ENCODE measurements at places on chromosomes 6 and 20.
A peak's percentile ranks its signal among the peaks of the same experiment; 100 is the strongest.

DNA sequence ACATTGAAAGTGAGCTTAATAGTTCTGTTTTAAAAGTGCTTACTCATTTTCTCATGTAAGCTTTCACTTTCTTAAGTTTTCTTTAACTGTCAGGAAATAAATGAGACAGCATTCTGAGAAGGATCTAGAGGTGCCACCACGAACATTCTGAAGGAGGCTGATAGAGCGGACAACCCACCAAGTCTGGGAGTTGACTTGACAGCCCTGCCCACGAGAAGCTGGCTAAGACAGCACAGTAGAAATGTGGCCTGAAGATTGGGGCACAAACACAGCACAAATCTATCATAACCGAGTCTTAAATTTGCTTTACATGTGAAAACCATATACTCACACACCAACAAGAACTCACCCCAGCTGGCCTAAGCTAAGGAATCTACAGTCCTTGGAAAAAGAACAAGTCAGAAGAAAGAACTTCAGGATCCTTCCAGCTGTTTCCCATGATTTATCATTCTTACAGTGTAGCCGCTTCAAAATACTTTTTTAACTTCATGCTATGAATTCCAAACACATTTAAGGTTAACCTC is 144.2 kb upstream of the TNFAIP3 start:
- DNase-seq = no peak

GRCh38 chr20:42754706-42755105 is 435.0 kb downstream of the PTPRT start:
- no peak for DNase-seq

GRCh38 chr6:161418463-161418945 is 144.6 kb upstream of the AGPAT4 start:
- DNase-seq = peak; percentile 90

GRCh38 chr20:15610787-15611186 is 962.5 kb downstream of the KIF16B start:
- no peak for DNase-seq

DNA sequence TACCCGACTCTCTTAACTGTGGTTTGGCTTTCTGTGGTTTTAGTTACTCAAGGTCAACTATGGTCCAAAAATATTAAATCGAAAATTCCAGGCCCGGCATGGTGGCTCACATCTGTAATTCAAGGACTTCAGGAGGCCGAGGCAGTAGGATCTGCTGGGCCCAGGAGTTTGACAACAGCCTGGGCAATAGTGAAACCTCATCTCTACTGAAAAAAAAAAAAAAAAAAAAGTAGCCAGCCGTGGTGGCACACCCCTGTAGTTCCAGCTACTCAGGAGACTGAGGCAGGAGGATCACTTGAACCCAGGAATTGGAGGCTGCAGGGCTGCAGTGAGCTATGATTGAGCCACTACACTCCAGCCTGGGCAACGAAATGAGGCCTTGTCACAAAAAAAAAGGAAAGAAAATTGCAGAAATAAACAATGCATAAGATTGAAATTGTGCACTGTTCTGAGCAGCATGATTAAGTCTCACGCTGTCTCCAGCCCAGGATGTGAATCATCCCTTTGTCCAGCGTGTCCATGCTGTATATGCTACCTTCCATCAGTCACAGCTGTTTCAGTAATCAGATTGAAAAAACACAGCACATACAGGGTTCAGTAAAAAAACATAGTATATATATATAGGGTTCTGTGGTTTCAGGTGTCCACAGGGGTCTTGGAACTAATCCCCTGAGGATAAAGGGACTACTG is 40.7 kb downstream of the RGS17 start:
- peak; percentile 57 for DNase-seq

DNA sequence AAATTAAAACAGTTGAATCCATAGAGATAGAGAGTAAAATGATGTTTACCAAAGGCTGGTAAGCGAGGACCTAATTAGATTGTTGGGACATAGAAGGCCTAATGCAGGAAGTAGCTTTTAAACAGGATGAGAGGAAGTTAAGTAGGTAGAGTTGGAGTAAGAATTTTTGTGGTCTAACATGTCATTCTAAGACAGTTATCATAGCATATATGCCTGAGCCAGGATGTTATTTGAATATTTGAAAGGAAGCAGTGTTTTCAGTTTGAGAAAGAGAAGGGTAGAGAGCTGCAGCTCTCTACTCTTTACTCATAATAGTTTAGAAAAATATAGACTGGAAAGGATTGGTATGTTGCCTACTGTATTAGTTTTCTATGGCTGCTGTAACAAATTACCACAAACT is 121.6 kb downstream of the MEI4 start:
- DNase-seq = no peak

DNA sequence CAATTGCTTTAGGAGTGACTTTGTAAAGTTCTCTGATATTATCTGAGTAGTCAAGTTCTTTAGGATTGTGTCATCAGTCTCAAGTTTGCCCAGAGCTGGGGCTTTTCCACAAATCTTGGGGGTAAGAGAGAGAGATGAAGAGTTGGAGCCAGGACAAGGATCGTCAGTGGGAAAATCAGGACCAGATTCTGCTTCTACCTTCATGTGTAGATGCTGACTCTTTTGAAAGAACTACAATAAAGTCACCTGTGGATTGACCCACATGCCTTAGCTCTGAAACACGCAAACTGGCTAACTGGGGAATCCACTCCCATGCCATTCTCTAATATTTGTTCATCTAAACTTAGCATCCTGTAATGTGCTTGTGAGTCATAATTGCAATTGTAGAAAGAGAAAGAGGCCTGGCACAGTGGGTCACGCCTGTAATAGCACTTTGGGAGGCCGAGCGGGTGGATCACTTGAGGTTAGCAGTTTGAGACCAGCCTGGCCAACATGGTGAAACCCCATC is 15.6 kb upstream of the BICRAL start:
- no peak for DNase-seq

DNA sequence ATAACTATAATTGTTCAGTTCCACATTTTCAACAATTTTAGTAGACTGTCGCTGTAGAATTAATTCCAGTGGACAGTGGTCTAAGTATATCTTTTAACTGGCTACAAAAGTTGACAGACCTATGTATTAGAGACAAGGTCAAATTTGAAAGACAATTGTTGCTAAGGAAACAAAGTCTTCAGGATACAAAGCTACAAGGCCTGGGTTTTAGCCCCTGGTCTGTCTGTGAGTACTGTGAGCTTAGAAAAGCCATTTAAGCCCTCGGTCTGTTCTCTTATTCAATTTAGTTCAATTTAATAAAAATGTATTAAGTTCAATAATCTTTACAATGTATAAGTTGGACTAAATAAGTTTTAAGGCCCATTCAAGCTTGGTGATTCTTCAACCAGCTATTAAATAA is 352.5 kb downstream of the HDGFL1 start:
- DNase-seq = no peak

DNA sequence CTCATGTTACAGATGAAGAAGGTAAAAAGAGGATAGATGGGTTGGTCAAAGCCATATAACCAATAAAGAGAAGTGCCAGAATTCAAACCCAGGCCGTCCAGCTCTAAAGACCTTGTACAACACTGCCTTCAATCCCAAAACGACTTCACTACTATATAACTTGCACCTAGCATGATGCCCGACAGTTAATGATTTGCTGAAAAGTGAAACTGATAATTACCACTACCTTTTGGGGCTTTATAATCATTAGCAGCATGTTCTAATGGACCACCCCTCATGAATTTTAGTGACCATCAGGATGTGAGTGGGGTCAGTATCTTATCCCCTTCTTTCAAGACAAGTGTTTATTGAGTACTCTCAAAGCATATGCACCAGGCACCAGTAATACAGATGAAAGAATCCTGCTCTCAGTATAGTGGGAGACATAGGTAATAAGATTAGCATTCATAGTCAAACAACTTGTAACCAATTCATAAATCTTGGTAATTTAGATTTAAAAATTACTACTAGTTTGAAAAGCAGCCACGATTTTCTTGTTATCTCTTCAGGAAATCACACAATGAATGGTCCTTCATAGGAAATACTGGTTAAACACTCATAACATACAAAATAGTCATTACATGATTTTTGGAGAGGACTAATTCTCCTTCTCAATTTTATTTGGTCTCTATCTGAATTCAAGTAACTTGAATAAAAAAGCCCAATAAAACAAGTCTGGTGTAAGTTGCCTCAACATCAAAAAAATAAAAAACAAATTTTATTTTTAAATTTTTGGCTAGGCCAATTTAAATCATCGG is 98.0 kb downstream of the EPB41L2 start:
- DNase-seq = no peak

DNA sequence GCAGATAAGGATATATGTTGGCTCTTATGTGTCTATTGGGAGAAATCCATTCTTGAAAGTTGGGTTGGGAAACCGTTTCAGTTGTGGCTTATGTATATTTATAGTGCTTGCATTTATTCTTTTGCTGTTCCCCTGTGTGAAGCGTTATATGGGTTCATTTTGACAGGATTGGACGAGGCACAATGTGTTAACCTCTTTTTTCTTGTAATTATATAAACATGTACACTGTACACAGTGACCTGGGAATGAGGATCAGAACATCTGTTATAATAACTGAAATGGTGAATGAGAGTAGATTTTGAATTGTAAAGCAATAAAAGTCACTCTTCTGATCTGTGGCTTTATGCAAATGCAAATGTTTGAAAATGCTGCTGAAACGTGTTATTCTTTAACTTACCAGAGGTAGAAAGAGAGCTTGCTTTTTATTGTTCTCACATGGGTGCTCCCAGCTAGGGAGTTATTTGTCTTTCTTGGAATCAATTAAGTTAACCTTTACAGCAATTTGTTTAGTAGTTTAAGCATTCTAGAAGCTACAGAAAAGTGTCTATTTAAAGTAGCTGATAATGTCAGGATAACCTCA is 213.7 kb downstream of the GRIK2 start:
- DNase-seq = no peak

DNA sequence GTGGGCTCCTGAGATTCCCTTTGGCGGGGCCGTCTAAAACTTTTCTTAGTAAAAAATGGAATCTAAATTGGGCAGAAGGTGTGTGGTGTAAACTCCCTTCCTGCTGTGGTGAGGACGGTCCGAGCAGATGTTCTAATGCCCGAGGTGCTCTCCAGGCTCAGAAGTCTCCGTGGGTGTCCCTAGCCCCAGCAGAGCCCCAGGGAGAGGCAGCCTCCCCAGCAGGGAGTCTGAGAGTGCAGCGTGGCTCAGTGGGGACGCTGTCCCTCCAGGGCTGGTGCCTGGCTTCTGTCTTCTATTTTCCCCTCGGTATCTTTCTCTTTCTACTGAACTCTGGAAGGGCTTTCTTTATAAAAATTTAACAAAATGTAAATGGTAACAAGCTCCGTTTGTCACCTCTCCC is 208.2 kb downstream of the SMOC2 start:
- no peak for DNase-seq

DNA sequence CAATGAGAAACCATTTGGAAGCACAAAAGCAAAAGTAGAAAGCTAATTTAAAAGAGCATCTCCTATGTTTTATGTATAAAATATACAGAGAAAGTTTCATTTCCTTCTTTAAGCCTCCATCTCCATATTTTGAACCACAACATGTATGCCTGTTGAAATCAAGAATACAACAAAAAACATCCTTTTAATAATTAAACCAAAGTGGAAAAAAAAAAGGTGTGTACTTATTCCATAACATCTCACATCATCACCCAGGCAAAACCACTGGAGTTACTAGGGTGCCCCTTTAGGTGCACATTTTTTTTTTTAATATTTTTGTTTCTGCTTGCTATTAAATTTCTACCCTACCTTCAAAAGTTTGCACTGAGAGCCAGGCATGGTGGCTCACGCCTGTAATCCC is 43.0 kb downstream of the EDN1 start:
- no peak for DNase-seq

- peak; percentile 18 for DNase-seq
Observed at GRCh38 chr6:131982740-131983259, 31.6 kb upstream of the CCN2 start.

DNA sequence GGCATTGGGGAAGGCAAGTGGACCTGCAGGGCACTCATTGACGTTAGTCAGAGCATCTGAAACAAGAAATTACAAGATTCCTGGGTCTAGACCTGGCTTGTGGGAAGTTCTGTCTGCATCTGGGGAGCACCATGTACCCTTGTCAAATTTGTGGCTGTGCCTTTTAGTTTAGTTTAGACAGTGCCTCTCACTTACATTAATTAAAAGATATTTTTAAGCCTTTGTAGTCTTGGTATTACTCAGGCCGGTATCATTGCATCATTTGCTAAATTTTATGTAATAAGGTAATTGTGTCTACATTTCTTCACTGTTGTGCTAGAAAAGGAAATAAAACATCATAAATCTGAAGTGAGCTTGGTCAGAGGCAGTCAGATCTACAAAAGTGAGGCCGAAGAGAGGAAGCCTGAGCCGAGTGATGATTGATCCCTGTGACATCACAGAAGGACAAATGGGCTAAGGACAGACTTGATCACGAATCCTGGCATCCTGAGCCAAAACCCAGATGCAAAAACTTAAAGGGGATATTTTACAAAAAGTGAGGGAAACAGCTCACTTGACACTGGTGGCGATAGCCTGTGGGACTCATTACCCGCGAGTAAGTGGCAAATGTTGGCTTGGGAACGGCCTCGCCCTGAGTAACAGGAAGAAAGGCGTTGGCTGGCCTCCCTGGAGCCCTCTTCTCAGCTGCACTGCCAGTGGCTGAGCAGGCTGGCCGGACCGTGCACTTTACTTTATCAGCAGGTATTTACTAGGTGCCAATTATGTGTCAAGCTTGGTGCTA is 106.5 kb downstream of the TCP11 start:
- no peak for DNase-seq

Measured in smooth muscle cell of the brain vasculature (primary cell).